ENCODE measurements at places on chromosomes 2 and 18. TPM values are rescaled to one million over a fixed set of nuclear protein-coding genes. Genes with fewer than 3 reads are reported as not detected.

The ZSWIM2 gene
- total RNA-seq: 0.37 TPM

The AMER3 gene
- not detected for total RNA-seq

The PSD4 gene
- 12.1 TPM for total RNA-seq

The PGAP1 gene
- 7.9 TPM for total RNA-seq

The TMEM247 gene
- total RNA-seq: not detected

The SERPINB11 gene
- not detected for total RNA-seq

The PRSS56 gene
- total RNA-seq: not detected

The C1GALT1C1L gene
- 2.2 TPM for total RNA-seq

The DNAH6 gene
- total RNA-seq: 1.6 TPM

The LIMS4 gene
- 20.2 TPM for total RNA-seq

The FBXO36 gene
- 1.6 TPM for total RNA-seq

The SRD5A2 gene
- not detected for total RNA-seq
